ENCODE measurements at places on chromosomes 2 and 18.

- DNase-seq: no peak
These were observed 106.8 kb downstream of the CRIM1 start for GRCh38 chr2:36462311-36462935.

- no peak for DNase-seq
These were observed 21.1 kb upstream of the RPL31 start for GRCh38 chr2:100981011-100981410.

DNA sequence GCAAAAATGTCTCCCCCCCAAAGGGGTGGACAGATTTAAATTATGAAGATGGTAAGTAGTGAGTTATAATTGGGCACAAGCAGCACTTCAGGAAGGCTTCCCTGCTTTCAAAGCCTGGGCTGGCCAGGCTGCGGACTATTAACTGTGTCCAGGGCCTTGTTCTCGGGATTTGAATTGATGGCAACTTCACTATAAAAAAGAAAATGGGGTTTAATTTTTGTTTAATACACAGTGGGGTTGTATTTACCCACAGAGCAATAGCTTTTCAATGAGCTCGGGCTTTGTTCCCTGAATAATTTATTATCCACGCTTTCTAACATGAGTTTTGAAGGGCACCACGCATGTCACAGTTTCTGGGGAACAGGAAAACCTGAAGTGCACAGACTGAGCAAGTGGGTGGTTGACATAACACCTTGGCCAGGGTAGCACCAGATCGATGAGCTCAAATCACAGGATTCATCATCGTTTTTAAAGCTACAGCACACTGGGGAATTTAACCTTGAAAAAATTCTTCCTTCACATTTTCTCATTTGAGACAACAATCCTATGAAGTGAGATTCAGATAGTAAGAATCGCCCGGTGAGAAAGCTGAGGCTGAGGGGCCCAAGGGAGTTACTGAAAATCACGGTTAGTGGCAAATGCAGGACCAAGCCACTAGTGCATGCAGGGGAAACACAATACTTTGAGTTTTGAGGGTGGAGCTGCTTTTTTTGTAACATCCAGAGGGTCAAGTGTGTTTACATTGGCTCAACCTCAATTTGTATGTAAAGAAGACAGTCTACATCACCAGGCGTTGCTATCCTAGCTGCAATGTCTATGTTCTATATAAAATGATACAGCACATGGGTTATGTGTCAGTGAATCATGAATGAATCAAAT lies 28.9 kb upstream of the LMAN1 start:
- no peak for DNase-seq

GRCh38 chr2:229993236-229993635 lies 70.9 kb downstream of the FBXO36 start:
- no peak for DNase-seq

DNA sequence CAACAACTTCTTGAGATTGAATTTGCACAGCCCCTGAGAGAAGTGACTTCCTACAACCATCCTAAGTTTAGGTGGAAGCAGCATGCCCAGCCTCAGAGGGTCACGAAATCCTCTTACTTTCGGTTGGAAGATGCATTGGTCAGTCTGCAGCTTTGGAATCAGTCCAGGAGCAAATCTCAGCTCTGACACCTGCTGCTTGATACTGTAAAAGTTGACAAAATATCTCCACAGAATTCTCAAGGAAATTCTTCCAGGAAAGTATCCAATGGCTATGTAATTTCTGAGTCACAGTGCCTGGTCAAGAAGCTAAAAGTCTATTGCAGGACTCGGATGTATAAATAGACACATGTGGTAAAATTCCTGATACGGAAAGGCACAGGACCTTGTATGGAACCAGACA lies 414.5 kb upstream of the GYPC start:
- DNase-seq: no peak

GRCh38 chr2:242060212-242060835 lies 190.8 kb downstream of the RTP5 start:
- DNase-seq: no peak

DNA sequence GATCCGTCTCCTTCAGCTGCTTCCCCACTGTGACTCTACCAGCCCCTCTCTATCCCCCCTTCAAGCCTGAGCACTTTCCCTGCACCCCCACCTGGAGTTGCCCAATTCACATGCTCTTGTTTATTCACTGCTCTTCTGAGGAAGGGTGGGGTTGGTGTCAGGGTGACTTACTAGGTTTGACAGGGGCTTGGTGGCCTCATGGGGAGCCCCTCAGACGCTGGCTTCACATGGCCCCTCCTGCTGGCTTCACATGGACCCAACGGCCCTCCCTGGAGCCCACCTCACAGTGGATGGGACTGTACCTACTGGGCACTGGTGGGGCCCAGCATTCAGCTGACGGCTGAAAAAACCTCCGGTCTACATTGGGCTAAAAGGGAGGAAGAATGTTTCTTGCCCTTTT lies 16.7 kb upstream of the MRPL33 start:
- DNase-seq: no peak

- no peak for DNase-seq
These were observed 16.1 kb downstream of the SNORC start for GRCh38 chr2:232886176-232886575.

DNA sequence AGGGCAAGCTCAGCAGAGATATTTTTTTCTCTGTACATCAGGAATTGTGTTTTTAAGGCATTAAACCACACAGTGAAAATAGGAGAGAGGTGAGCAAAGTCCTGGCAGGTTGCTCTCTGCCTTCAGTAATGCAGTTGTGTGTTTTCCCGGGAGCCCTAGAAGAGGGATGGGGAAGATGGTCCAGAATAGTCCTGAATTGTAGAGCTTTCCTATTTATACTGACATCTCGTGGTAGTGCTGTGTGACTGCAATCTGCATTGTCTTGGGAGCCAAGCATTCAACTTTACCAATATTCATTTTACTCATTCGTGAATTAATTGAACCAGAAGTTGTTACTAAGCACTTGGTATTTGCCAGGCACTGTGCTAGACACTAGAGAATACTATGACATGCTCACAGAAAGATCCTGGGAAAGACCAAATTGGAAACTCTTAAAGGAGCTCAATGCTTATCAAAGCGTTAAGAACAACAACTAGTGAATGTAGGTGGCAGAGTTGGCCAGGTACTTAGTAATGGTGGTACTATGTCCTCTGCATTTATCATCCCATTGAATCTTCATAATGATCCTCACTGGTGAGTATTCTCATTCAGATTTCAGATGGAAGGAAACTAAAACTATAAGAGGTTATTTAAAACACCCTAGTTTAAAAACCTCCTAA lies 214.6 kb downstream of the TRIB2 start:
- DNase-seq: peak; percentile 55

DNA sequence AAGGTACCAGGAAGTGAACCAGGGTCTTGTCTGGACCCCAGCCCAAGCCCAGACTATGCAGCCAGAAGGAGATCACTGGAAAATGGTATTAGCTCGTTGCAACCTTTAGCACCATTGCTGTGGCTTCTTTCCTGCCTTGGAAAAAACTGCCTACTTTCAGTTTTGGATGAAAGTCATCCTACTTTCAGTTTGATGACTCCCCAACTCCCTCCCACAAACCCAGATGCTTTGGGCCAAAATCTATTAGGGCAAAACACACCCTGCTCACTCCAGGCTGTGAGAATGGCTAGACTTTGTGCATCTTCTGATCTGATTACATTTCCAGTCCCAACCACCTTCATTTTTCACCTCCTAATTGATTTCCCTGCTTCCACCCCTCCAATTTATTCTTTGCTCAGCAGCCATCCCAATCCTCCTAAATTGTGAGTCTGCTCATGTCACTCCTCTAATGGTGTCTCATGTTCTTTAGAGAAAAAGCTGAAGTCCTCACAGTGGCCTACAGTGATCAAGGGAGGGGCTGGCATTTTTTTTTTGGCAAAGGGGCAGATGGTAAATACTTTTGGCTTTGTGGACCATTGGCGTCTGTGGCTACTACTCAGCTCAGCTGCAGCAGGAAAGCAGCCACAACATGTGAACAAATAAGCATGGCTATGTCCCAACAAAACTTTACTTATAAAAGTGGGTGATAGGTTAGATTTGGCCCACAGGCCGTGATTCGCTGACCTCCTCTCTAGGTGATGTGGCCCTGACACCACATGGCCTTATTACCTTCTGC lies 368.7 kb downstream of the SLC4A3 start:
- no peak for DNase-seq

DNA sequence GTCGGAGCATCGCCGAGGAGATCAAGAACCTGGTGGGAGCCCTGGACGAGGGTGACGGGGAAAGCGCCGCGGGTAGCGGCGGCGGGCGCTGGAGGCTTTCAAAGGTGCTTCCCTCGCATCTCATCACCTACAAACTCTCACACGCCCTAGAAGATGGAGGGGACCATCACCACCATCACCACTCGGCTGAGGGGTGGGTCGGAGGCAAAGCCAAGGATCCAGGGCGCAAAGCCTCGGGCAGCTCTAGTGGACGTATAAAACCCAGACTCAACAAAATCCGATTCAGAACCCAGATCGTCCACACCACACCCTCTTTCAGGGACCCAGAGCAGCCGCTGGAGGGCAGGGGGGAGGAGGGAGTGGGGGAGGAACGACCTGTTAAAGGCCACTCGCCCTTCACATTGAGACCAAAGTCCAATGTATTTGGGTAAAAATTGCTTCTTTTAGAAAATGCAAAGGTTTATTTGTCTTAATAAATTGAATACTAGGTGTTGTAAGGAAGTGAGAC lies 1.5 kb downstream of the SOWAHC start:
- no peak for DNase-seq

GRCh38 chr2:215746887-215747615 lies 266.3 kb downstream of the MREG start:
- no peak for DNase-seq

All from Kasumi-1 (cell line).